NCI-H1048 (cell line): ENCODE measurements at places on chromosomes 11 and 22.
A peak's percentile ranks its signal among the peaks of the same experiment; 100 is the strongest.

DNA sequence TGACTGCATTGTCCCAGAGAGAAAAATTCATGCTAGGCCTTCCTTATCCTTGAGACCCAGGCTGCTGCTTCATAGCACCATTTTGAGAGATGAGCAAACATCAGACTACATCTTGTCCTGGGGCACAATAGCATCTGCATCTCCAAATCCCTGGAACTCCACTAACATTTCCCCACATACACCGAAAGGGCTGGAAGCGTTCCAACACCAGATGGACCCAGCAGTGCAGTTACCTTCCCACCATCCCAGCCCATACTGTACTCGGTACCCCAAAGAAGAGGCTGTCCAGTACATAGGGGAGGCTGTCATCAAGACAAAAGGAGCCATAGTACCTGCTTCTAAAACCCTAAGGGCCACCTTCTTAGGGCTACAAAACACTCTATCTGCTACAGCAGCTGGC lies 547.2 kb upstream of the CHORDC1 start:
- DNase-seq, result no peak

GRCh38 chr11:9601037-9601875 lies 27.8 kb downstream of the WEE1 start:
- no peak for DNase-seq

GRCh38 chr11:39458481-39458880 lies 2001.0 kb downstream of the LRRC4C start:
- DNase-seq, result no peak

- DNase-seq, result no peak
Measured at GRCh38 chr11:129214710-129215295, 22.7 kb upstream of the ARHGAP32 start.

DNA sequence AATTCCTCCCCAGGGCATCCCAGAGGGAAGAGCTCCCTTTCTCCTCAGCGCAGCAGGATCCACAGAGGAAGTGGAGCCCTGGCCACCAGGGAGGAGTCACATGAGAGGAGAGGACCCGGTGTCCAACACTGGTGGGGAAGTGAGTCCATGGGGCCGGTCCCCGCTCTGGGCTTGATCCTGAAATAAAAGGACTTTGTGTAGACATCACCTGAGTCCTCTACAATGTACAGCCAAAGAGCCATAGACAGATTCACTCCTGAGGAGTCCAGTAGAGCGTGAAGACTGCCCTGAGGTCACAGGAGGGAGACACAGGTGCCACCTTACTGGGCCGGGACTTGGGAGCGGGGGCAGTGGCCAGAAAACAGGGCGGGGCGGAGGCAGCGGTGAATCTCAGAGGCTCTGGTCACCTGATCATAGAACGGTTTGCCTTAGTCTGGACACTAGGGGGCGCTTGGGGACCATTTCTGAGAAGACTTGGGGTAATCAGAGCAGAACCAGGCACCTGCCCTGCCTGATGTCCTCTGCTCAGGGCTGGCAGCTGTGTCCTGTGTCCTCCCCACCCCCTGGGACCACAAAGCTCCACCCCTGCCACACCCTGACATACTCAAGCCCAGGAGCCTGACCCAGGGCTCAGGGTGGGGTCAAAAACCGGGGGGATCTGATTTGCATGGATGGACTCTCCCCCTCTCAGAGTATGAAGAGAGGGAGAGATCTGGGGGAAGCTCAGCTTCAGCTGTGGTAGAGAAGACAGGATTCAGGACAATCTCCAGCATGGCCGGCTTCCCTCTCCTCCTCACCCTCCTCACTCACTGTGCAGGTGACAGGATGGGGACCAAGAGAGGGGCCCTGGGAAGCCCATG lies 112.7 kb downstream of the VPREB1 start:
- DNase-seq, result peak; percentile 39

GRCh38 chr22:33984211-33984610 lies 63.9 kb upstream of the LARGE1 start:
- no peak for DNase-seq

DNA sequence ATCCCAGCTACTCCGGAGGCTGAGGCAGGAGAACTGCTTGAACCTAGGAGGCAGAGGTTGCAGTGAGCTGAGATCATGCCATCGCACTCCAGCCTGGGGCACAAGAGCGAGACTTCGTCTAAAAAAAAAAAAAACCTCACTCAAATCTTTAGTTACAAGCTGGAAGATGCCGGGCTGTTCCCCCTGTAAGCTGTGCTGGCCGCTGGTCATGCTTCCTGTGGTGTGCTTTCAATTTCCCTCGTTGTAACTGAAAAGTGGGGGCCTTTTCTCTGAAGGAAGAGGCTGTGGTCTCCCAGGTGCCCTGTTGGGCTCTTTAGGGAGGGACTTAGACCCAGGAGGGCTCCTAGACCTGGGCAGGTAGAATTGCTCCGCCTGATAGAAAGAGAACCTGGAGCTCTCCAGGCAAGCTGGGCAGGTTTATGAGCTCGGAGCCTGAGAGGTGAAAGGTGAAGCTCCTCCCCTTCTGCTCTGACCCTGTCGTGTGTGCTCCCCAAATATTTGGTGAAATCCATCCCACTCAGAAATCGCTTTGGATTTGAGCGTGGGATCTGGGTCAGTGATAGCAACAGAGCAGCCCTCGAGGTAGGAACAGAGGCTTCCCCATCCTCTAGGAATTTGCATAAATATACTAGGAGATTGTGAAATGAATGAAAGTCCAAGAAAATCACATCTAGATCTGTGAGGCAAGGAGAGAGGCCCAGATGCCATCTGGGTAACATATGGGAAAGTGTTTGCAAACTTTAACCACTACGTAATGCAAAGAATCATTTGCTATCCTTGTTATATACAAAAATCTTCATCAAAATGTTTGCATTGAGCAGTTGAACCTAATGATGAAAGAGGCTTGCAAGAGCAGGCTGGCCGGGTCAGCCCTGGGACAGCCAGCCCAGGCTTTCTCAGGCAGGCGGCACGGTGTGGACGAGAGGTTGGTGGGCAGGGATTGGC lies 154.3 kb downstream of the FBXO7 start:
- DNase-seq, result no peak

DNA sequence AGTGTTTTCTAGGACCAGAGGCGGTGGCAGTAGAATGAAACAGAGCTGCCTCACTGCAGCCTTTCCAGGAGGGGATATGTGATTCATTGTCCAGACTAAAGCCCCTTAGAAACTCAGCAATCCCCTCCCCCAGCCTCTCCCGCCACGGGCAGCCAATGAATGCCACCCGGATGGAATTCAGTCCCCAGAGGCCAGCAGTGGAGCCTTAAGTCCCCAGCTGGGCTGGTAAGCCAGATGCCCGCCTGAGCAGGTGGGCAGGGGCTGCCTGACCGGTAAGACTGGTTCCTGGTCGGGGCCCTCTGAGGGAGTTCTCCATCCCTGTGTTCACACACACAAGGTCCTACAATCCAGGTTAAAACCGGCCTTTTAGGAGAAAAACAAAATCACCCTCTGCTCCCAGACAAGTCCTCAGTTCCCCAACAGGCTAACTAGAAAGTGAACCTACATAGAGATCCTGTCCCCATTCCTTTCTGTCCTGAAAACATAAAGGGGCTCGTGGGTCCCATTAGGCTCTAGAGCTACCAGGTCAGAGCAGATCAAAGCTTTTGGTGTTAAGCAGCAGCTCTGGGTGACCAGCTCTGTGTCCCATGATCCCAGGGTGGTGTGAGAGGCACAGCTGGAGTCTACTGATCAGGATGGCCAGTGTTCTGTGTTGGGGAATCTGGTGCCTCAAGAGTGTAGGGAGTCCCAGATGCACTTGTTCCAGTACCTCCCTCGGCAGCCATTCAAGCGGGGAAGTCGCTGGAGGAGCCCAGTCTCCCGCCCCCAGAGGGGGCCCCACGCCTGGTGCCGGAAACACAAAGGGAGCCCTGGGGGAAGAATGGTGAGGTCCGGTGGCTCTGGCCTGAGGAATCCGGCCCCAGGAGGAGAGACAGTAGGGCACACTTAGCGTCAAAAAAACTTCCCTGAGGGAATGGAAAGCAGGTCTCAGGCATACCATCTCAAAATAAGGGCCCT lies 2.6 kb downstream of the PATZ1 start:
- DNase-seq, result peak; percentile 61

DNA sequence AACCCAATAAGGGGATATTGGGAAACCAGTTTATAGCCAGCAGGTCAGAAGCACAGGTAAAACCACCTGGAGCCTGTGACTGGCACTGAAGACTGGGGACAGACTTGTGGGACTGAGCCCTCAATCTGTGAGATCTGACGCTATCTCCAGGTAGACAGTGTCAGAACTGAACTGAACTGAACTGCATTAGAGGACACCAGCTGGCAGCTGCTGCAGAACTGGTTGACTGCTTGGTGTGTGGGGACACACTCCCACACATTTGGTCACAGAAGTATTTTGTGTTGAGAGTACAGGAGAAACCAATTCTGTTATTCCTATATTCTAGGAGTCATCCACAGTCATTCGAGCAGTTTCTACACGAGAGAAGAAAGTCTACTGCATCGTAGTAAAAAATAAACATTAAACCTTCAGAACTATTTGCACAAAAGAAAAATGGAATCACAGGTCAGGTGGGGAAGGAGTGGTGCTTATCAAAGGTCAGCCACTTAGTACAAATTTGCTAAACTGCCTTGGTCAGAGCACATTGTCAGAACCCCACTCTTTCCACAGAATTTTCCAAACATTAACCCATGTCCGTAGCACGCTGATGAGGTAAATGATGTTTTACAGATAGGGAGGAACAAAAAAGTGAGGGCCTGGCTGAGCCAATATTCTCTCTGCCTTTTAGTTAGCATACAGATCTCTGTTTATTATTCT lies 77.2 kb downstream of the SIK3 start:
- no peak for DNase-seq

DNA sequence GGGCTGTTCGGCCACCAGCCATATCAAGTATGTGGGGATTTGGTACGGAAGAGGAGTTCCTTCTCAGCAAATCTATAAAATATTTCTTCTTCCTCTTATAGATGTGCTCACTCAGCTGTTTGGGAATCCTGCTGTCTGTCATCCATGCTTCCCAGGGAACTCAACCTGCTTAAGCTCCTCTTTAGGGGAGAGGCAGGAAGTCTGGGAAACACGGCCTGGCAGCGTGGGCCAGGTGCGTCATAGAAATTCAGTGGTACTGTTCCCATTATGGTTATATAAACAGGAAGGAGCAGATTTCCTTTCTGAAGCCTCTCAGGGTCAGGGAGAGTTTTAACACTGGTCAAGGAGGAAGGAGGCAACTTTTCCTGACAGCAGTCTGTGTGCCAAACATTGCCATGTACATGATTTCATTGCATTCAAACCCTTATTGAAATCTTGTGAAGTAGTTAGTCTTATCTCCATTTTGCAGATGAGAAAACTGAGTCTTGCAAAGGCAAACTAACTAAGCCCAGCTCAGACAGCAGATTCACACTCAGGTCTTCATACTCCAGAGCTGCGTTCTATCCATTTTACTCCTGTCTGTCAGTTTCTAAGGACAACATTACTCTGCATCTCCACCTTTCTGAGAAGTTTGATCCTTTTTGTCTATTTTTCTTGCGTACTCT lies 35.4 kb upstream of the AMOTL1 start:
- DNase-seq, result no peak

DNA sequence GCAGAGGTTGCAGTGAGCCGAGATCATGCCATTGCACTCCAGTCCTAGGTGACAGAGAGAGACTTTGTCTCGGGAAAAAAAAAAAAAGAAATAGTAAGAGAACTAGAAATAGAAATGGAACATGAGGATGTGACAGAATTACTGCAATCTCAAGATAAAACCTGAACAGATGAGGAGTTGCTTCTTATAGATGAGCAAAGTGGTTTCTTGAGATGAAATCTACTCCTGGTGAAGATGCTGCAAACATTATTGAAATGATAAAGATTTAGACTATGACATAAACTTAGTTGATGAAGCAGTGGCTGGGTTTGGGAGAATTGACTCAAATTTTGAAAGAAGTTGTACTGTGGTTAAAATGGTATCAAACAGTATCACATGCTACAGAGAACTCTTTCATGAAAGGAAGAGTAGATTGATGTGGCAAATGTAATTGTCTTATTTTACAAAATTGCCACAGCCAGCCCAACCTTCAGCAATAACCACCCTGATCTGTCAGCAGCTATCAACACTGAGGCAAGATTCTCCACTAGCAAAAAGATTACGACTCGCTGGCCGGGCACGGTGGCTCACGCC lies 13.7 kb downstream of the XNDC1N start:
- DNase-seq, result no peak

DNA sequence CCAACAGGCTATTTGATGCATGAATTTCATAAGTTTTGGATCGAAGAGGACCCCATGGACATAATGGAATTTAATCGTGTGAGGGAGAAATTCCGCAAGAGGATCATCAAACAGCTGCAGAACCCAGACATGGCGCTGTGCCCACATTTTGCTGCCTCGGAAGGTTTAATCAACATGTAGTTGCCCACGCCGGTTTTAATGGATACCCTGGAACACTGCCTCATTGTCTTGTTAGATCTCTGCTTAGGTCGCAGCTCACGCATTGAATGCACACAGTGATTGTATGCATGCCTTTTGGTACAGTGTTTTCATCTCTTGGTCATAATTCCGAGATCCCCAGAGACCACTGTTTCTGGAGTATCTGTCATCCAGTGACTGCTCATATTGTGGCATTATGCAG lies 46.8 kb downstream of the SLN start:
- peak; percentile 69 for DNase-seq

GRCh38 chr22:47420211-47420610 lies 657.8 kb downstream of the TBC1D22A start:
- no peak for DNase-seq

GRCh38 chr11:22774716-22775115 lies 54.9 kb downstream of the SVIP start:
- no peak for DNase-seq

- no peak for DNase-seq
Measured at GRCh38 chr11:102802341-102802740, 4.4 kb upstream of the MMP1 start.

- no peak for DNase-seq
Measured at GRCh38 chr11:102534261-102534872, 3.8 kb upstream of the MMP7 start.

- DNase-seq, result no peak
Measured at GRCh38 chr22:46937185-46937584, 174.7 kb downstream of the TBC1D22A start.

DNA sequence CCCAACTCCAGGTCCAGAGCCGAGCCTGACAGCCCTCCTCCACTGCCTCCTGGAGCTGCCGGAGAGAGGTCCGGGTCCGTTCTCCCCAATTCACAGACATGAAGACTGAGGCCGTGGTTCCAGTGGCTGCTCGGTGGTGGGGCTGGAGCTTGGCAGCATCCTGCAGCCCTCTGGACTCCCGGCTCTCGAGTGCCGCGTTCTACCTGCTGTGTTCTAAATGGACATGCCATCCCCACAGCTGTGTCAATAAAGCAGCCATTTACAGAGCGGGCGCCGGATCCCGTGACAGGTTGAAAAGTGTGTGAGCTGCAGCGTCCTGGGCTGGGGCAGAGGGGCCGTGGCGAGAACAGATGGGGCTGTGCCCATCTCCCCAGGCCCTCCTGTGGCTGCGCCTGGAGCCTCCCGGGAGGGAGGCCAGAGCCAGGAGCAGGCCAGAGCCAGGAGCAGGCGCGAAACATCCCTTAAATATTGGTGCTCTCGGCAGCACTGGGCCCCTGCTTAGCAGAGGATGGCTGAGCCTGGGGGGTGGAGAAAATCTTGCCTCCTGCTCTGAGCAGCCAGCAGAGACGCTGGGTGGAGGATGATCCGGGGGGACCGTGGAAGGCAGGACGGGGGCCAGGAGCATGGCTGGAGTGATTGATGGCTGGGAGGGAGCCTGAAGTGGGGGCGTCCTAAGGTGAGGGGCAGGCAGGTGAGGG lies 46.2 kb downstream of the FLRT1 start:
- no peak for DNase-seq
